ENCODE measurements at places on chromosomes 4 and X.

- DNase-seq, result no peak
Observed at GRCh38 chrX:19804151-19804550, 83.2 kb downstream of the SH3KBP1 start.

DNA sequence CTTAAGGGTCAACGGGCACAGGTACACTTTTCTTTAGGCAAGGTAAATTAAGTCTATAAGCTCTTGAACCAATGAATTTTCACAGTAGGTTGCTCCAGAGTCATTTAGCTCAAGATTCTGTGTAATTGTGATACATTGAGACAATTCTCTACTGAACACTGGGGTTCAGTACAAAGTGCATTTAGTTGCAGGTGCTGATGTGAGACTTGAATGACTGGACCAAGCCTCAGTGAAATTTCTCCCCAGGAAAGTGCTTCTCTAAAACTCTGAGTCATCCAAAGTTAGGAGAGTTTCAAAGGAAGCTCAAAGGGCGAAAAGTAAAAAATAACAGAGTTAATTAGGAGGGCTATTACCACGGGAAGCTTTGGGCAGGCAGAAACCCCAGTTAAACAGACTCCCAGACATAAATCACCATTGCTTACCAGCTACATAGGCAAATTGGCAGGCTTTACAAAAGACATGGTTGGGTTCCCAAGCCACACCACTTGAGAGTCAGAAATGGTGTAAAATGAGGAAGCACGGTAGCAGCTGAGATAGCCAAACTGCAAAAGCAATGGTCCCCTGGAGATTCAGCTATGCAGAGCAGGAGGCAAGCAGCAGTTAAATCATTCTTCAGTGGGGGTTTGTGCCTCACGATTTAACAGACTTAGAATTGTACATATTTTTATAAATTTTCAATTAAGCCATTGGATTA, 202.6 kb downstream of the PCDH19 start:
- no peak for DNase-seq

DNA sequence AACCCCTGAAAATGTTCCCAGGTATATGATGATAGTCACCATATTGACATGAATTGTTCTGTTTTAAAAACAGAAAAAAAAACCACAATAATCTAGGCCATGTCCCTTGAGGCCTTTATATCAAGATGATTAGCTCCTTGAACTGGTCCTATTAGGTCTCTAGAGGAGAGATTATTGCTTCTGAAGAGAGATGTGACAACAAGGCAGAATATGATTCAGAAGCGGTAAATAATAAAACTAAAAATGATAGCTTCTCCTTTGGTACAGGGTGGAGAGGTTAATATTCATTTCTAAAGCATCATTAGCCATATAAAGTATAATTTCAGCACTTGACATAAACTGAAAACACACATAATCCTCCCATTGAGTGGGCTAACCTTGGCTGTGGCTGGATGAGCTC, 25.8 kb downstream of the TLR8 start:
- DNase-seq, result no peak

DNA sequence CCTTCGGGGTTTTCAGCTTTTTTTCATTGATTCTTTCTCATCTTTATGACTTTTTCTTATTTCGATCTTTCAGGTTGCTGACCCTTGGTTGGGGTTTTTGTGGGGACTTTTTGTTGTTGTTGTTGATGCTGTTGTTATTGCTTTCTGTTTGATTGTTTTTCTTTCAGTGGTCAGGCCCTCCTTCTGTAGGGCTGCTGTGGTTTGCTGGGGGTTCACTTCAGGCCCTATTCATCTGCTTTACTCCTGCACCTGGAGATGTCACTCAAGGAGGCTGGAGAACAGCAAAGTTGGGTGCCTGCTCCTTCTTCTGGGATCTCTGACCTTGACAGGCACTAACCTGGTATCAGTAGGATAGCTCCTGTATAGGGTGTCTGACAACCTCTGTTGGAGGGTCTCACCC, 39.9 kb upstream of the PCDH18 start:
- DNase-seq, result no peak

- DNase-seq, result no peak
Observed at GRCh38 chrX:153333266-153333665, 687 bp upstream of the ZNF275 start.

DNA sequence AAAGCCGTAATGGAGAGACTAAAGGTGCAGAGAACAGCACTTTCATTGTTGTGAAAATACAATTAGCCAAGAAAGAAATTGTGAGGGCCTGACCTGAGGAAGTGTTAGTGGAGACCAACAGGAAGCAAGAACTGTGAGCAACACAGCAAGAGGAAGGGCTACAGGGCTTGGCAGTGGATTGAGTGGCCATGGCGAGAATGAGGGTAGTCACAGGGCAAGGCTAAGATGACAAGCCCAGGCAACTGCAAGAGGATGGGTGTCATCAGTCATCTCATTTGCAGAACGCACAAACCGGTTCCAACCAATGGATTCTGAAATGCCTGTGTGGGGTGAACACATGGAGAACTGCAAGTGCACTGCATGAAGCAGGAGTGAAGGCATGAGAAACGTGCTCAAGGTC, 3.6 kb downstream of the SLC10A6 start:
- no peak for DNase-seq

DNA sequence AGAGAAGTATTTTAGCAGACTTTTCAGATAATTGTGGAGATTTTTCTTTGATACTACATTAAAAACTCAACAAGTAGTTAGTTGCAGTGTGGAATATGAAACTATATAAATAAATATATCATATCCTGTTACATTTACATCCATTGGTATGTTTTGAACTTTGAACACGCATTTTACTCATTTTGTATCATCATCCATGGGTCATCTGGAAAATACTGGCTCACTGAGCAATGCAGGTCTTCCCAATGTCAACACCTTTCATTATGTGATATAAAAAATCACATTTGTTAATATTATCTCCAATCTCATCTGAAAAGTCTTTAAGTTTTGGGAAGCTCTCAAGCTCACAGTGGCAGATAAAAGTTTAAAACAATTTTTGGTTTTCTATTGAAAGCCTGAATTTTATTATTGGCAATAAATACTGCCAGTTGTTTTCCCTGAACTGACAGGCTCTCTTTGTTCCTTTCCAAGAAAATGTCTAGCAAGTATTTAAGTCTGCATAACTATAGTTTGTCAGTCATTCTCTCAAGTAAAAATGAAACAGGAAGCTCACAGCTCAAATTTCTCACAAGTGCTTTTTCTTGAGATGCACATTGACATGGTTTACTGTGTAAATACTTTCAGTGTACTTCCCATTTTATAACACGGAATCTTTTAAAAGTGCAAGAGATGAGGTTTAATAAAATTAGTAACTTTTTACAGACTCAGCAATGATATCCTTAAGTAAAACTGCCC, 183.5 kb upstream of the GPC4 start:
- no peak for DNase-seq

- no peak for DNase-seq
Observed at GRCh38 chr4:127781300-127782024, 660 bp upstream of the HSPA4L start.

GRCh38 chrX:14702145-14702544, 170.7 kb downstream of the FANCB start:
- no peak for DNase-seq

- no peak for DNase-seq
Observed at GRCh38 chr4:37393321-37393720, 148.8 kb downstream of the NWD2 start.

- DNase-seq, result no peak
Observed at GRCh38 chrX:46759645-46759974, 692 bp upstream of the SLC9A7 start.

GRCh38 chr4:52566136-52567031, 92.7 kb downstream of the USP46 start:
- DNase-seq, result no peak

DNA sequence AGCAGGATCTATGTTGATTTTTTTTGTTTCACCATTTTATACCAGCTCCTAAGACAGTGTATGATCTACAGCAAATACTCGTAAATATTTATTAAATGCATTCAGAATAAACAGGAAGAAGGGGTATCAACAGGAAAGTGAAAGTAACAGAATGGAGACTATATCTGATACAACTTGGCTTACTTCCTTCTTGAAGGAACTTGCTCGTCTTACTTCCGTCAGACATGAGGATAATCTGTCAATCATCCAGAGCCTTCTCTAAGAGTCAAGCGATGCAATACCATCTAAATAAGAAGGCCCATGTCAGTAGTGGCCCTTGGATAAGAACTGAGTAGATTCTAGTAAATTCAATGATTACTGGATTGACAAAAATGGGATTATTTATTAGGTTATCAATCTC, 84.2 kb downstream of the CAMK2D start:
- DNase-seq, result no peak

DNA sequence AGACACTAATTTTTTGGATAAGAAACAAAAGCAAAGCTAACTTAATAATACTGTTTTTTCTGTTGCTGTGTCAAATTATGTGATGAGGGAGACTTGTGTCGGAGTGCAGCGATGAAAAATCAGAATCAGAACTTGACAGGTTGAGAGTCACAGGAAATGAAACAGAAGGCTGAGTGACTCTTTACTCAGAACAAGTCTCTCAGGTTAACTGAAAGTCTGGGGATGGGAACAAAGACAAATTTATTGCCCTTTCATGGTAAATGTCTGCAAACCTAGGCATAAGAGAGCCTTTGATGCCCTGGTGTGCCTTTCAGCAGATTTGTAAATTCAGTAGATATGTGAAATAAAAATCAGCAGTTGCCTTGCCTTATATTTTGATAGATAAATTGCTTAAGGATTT, 96.0 kb downstream of the ADGRL3 start:
- DNase-seq, result no peak

DNA sequence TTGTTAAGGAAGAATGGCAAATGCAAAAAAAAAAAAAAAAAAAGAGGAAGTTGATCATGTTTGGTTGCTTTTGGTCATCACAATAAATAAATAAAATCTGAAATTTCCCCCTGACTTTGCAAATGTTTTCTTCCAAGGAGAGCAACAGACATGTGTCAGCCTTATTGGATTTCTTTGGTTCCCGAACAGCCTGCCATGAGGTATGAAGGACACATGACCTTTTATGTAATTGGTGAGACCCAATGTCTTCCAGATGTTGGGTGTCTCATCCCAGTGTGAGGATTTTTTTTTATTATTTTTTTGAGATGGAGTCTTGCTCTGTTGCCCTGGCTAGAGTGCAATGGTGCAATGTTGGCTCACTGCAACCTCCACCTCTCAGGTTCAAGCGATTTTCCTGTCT, 24.6 kb upstream of the CD99 start:
- DNase-seq, result no peak

DNA sequence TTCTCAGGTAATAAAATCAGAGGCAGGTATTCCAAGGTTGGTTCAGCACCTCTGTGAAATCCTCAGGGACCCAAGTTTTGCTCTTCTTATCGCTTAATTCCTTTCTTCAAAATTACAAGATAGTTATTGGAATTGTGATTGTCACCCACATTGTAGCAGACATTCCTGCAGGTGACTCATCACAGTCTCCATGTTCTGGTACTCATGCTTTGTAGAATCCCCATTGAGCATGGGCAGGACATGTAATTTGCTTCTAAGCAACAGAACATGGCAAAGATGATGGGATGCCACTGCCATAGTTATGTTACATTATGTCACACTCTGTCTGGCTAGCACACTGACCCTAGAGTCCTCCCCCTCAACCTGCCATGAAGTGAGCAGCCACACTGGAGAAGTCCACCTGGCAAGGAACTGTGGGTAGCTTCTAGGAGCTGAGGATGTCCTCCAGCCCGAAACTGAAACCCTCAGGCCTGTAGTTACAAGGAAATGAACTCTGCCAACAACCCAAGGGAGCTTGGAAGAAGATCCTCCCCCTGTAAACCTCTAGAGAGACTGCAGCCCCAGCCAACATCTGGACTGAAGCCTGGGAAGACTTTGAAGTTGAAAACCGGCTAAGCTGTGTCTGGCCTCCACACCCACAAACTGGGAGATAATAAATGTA, 58.3 kb upstream of the GUCY1A1 start:
- DNase-seq, result no peak

DNA sequence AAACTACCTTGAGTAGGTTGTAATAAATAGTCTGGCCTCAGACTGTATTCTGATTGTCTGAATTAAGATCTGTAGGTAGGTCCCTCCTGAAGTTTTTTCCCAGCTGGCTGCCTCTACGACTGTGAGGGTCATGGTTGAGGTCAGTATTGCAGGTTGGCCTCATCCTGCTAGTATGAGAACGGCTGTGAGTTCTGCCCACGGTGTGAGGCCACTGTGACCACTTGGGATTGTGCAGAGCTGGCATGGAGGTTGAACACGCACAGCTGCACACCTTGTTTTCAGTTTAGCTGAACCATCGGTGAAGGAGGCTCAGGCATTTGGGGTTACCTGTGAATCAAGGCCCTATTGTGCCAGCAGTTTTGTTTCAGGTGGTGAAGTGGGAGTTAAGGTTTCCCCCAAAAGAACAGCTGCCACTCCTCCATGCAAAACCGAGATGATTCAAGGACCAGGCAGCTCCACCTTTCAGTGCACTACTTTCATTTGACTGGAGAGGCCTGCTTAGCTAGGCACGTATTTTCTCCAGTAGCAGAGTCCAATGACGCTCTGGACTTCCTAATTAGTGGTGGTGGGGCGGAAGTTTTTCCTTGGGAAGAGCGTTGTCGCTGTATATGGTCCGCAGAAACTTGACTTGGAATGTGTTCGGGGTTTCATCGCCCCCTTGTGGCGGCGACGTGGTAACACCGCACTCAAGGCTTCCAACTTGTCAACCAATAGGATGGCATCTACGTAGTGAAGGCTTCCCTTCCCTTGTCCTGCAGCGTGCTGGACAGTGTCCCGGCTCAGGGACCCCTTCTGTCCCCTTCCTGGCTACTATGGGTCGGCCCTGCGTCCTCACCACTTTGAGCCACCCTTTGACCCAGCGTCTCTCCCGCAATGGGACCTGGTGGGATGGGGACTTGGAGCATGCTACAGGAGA, 13.8 kb downstream of the CMC4 start:
- DNase-seq, result no peak

DNA sequence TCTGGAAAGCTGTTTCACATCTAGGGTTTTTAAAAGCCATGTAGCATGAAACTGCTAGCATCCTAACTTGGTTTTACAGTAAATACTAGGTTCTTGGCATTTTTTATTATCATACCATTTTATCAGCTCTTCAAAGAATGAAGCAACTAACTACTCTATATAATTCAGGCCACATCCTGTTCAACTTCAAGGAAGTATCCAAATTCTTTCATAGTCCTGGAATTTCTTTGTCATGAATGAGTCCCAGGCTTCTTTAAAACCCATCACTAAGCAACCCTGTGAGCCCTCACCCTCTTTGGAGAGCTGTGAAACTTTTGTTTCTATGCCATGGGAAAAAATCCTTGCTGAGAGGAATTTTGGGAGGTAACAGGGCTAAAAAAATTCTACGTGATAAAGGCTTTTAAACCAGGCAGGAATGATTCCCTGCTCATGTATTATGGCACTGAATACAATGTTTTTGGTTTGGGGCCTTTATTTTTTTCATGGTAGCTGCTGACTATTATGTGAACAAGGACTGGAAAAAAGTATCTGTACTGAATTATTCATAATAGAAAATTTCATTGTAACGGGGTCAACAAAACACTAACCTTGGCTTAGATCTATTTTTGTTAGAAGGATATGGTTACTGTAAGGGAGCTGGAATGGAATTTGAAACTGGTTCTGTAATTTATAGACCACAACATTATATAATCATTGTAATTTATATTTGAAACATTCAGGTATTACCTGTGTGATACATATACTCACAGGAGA, 164.9 kb downstream of the DCTD start:
- DNase-seq, result no peak
